ENCODE measurements at places on chromosomes 1 and 21. TPM values are rescaled to one million over a fixed set of nuclear protein-coding genes. Genes with fewer than 3 reads are reported as not detected.

The KRTAP10-9 gene
- not detected for total RNA-seq

DNA sequence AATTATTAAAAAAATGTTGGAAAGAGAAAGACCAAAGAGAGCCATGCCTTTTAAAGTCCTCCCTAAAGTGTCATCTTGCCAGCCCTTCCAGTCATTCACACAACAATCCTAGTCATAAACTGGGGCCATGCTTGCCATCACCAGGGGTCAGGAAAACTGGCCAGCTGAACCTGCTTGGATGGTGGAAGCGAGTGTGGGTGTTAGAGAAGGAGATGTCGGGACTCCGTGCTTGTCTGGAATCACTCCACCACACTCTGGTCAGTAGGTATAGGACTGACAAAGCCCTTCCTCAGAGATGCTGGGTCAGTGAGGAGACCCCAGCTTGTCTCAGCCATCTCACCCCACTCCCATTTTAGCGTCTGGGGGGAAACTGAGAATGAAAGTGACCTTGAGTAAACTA lies 3.3 kb upstream of the HAPLN2 start:
- no peak for DNase-seq

DNA sequence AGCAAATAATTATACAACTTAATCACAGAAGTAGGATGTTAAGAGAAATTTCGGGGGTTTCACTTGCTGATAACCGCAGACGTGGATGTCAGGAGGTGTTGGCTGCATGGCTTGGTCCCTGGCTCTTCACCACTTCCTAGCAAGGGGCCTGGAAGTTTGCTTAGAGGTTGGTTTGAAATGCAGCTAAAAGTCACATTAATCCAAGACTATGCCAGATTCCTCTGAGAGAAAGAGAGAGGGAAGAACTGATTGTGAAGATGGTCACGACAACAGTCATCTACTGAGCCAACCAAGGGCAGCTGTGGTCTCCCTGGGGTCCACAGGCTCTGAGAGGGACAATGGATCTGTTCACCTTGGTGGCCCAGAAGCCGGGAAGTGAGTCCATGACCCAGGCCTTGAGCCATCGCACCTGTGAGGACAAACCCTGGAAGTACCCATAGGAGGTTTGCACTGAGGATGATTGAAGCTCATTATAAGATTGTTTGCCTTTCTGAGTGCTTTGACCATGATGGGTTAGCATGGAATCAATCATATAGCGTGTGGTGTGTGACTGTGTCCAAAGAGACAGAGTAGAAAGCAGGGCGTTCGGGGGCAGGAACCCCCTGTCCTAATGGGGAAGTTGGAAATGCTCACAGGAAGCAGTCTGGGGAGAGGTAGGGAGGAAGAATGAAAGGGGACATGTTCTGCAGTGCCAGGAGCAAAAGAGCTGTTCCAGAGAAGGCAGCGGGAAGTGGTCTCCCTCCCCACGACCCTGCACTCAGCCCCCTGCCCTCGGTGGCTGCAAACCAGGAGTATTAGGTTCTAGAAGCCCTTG lies 47.1 kb downstream of the UMODL1 start:
- no peak for DNase-seq

DNA sequence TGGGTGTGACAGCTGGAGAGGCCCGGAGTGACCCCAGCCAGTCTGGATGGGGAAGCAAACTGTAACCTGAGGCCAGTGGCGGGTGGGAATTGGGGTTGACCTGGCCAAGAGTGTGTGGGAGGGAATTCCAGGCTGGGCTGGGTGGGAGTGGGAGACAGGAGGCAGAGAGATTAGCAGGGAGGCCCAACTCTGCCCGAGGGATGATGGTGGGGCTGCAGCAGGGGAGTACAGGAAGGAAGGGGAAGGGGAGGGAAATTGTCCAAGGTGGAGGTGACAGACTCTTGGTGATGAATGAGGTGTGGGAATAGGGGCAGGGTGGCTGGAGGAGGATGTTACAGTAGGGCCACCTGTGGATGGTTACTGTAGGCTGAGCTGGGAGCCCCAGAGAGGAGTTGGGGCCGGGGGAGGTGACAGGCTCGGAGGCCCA lies 40.4 kb downstream of the HUNK start:
- no peak for DNase-seq

The ACTN2 gene
- total RNA-seq, result not detected

The TEDDM1 gene
- total RNA-seq, result not detected

- peak; percentile 52 for DNase-seq
Observed at GRCh38 chr1:165369255-165369848, 12.8 kb upstream of the LMX1A start.

GRCh38 chr1:77876884-77877283 lies 11.5 kb upstream of the NEXN start:
- DNase-seq, result no peak

The CLCA4 gene
- not detected for total RNA-seq

DNA sequence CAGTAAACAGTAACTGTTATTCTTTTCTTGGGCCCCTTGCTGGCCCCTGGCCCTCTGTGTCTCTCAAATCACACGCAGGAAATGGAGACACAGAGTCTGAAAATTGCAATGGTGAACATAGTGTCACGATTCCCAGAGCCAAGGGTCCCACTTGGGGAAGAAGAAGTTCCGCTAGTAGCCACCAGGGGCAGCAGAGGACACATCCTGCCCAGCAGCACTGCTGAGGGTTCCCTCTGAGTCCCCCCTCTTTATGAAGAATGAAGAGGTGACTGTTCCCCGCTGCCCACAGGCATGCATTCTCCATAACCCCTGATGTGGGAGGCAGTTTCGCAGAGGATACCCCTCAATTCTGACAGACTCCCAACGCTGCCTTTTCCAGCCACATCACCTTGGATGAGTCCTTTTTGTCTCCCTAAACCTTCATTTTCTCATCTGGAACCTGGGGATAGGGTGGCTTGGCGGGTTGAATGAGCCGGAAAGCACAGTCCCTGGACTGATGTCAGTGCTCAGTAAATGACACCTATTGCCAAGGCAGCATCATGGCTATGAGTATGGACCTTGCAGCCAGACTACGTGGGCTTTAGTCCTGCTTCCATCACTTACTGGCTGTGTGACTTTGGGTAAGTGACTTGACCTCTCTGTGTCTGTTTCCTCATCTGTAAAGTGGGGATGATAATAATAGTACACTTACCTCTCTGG lies 238.0 kb upstream of the TMEM51 start:
- peak; percentile 41 for DNase-seq
